Thoracic aorta (tissue), 2 donors: ENCODE measurements at places on chromosomes 13 and 19.

- no peak for DNase-seq
Observed at GRCh38 chr13:102309110-102309509, 92.7 kb downstream of the FGF14 start.

- DNase-seq: no peak
Observed at GRCh38 chr19:1070576-1070930, 3.6 kb downstream of the ARHGAP45 start.

DNA sequence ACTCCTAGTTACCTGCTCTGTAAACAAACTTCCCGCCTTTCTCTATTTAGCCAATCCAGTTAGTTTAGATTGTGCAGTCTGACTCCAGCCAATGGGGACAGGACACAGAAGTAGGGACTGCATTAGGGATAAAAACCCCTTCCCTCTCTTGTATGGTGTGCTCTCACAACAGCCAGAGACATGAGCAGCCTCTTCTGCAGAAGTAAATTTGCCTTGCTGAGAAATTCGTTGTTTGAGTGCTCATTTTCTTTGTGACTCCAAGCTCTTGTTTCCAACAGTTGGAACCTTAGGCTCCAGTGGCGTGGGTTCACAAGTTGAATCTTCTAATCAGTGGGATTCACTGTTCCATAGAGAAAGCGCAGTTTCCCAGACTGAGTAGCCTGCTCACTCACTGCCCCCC lies 66.1 kb downstream of the ZNF93 start:
- DNase-seq: no peak

DNA sequence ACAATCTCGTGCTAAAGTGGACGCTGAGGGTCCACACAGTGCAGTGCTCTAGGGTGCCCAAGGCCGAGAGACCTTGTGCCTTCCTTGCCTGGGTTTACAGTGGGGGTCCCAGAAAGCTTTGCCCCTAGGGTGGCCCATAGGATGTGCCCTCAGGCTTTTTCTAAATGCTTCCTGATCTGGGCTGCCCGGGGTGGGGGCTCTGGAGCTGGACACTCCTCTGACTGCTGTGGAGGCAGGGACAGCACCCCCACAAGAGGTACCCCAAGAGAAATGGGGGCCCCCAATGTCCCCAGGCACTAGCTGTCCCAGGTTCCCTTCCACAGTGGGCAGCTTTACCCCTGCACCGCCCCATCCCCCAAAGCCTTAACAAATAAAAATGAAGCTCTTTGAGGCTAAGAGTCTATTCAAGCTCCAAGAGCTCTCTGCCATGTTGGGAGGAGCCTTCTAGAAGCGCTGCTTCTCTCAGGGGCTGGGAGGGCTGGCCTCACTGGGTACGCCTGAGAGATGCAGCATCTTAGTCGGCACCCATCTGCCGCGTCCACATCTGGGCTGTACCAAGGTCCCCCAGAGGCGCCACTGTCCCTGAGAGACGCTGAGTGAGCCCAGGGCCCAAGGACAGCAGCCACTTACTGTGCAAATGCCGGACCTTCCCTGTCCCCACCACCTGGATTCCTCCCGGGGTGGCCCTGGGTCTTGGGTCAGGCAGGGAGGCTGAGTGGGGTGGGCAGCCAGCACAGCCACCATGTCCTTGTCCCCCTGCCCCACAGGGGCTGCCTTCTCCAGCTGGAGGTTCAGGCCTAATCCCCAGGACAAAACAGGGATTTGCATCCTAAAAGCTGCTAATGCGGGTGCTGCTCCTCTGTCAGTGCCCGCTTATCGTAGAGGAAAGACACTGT lies 27.4 kb downstream of the CEBPA start:
- DNase-seq: no peak

DNA sequence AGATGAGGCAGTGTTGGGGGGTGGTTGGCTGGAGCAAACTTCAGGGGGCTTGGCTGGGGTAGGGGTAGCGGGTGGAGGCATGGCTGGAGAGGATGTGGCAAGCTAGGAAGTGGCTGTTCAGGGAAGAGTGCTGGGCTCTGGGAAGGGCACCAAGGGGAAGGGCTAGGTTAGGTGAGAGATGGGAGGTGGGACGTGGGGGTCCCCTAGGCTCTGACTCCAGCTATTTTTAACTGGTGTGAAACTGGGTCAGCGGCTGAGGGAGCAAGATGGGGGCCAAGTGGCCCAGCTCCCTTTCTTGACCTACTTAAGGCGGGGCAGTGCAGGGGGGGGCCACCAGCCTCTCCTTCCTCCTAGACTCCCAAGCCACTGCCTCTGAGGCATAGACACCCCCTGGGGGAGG lies 7.3 kb downstream of the KCNC3 start:
- no peak for DNase-seq

DNA sequence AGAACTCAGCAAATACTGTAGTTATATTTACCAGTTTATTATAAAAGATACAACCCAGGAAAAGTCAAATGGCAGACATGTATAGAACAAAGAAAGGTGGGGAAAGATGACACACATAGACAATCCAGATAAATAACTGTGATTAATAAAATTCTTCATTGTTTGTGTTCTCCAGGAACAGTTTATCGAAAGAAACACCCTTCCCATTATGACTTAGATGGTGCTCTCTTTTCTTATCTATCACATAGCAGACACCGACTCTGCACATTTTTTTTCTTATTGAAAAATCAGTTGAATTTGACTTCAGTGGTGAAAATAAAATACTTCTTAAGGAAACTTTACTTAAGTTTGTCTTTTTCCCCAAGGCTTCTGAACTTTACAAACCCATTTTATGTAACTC lies 6.2 kb downstream of the ZNF708 start:
- DNase-seq: no peak

GRCh38 chr19:56308792-56309191 lies 5.8 kb downstream of the ZSCAN5A start:
- DNase-seq: no peak

- DNase-seq: no peak
Observed at GRCh38 chr13:57311009-57311586, 144.1 kb downstream of the PRR20E start.

GRCh38 chr13:23279321-23279720 lies 98.5 kb downstream of the SGCG start:
- no peak for DNase-seq
